ENCODE measurements at places on chromosomes 2 and 18.

- DNase-seq: no peak
Measured at GRCh38 chr2:10481666-10482157, 33.6 kb upstream of the ODC1 start.

- no peak for DNase-seq
Measured at GRCh38 chr18:63971320-63972001, 1.6 kb downstream of the SERPINB8 start.

DNA sequence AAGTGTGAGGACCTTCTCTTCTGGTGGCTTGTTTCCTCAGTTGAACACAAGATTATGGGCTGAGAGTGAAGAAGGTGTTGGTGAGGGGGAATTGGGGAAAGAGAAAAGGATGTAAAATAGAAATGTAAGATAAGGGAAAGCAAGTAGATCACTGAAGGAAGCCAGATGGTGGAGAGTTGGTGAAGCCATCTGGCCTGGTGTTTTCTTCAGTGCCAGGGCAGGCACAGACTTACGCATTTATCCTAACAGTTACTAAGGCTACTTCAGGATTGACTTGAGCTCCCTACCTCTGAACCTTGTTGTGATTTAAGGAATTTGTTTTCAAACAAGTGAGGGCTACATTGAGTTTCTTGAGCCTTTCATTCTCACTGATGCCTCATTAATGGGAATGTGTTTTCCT, 113.8 kb downstream of the GALNT1 start:
- no peak for DNase-seq

GRCh38 chr2:151570191-151570590, 160.5 kb downstream of the RIF1 start:
- no peak for DNase-seq

- DNase-seq: peak; percentile 82
Measured at GRCh38 chr2:11406267-11406957, 59.5 kb downstream of the E2F6 start.

DNA sequence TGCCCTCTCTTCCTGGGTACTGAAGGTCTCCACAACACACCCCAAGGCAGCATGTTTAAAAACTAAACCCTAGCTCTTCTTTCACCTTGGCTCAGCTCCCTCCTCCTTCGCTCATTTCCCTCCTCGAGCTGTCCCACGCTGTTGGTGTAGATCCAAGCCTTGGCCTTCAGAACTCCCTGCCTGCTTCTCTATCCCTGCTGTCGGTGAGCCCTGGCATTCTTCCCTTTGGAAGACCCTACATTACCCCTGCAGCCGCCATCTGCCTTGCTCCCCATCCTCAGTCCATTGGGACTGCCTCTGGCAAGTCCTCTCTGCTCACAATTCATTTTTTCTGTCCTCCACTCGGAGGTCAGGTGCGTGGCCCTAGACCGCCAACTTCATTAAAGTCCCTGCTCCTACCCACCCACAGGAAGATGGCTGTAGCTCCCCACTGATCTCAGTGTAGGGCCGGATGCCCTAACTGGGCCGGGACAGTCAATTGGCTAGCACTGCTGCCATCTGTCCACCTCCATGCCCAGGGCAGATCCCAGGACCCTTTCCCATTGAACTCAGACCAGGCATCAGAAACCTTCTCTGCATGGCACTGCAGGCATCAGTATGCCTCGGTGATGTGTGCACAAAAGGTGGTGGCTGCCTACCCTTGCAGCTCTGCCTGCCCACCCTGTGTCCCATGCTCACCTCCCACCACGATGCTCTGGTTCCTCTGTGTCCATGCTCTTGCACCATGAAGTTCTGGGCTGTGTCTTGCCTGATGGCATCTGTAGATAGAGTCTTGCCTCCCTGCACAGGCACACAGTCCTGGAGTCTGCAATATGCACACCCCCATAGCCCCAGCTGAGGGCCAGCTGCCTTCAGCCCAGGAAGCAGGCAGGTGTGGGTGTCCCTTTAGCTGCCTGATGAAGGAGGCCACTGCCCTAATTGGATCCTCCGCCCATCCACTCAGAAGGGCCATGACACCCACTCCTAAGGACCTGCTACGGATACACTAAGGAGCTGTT, 5.7 kb downstream of the AMER3 start:
- DNase-seq: no peak

DNA sequence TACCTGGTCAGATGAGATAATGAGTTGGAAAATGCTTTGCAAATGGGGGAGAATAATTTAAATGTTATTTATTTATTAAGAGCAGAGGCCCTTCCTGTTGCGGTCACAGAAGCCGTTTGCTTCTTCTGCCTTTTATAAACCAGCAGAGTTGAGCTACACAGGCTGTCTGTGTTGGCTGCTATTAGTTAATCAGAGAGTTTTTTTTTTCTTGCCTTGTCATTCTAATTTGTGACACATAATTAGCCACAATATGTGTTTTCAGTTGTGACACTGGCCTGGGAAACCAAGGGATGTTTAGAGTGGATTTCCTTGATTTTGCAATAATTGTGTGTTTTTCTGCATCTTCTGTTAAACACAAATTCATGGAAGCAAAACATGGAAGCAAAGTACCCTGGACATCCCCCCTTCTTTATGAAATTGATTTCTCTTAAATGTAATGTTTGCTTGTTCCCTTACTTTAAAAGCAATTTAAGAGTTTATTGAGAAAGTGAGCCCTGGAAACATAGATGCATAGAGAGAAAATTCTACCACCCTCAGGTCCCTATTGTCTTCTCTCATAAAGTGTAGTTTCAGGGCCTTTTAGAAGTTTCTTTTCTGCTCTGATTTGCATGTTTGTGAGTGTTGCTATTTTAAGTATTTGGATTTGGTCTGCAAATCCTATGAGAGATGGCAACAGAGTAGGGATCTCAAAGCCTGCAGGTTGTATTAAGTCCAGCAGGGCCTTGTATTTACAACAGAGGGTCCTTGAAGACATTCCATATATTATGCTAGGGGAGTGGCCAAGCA, 22.8 kb upstream of the IL37 start:
- DNase-seq: no peak

DNA sequence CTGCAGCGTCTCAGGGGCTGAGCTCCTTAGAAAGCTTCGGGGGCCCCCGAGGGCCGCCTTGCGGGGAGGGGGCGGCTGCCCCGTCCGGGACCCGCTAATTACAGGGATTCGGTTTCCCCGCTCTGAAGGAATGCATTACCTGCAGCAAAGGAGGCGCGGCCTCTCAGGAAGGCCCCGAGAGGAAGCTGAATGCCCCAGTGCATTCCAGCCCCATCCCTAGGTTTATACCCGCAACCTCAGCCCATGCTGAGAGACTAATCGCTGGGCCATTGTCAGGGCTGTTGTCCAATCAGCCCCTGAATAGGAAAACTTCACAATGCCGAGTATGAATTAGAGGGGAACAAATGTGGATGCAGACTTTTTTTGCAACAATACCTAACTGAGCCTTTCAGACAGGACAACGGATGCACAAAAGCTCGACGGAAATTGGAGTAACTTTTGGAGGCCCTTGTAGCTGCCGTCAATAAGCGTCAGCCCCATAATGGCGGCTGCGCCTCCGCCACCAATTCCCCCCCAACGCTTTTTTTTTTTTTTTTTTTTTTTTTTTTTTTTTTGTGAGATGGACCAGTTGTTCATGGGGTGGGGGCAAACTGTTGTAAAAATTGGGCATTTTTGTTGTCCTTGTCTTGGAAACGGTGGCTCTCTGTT, 138.6 kb upstream of the SIX3 start:
- no peak for DNase-seq

DNA sequence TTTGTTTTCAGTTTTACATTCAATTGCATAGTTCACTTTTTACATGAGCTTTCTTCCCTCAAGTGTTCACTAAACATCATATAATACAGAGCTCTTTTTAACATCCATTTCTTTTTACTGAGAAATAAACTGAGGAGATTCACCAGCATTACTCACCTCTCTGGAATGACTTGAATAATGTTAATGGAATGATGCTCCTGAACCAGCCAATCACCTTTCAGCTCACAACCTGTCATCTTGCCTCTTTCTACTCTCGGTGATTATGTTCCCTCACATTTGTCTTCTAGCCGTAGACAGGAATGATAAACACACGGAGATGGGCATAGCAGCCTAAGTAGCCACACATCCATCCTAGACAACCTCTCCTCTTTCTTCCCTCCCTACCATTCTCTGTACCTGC, 301.7 kb downstream of the PAX3 start:
- DNase-seq: peak; percentile 68

DNA sequence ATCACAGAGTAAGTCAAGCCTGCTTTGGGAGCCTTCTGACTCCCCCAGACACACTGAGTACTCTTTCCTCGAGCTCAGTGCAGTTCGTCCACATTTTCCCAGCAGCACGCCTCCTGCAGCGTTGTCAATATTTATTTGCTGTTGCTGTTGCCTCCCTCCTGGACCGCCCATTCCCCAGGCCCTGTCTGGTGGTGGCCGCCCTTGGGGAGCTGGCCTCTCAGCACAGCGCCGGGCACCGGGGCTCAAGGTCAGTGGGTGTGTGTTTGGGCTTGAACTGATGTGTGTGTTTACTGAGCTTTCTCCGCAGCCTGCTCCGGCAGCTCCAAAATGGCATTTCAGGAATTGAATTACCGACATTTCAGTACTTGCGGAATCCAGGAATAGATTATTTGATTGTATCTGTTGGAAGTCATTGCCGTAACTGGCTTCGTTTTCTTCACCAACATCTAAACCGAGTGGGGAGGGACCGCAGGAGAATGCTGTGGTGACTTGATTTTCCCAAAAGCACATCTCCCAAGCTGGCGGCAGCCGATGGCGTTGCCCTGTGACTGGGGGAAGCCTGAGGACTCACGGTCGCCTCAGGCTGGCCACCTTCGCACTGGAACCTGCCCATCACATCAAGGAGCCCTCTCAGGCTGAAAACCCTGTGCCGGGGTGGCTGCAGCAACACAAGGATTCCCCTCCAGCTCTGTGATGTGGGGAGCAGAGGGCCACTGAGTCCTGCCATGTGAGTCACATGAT, 66.0 kb downstream of the HPCAL1 start:
- DNase-seq: no peak

DNA sequence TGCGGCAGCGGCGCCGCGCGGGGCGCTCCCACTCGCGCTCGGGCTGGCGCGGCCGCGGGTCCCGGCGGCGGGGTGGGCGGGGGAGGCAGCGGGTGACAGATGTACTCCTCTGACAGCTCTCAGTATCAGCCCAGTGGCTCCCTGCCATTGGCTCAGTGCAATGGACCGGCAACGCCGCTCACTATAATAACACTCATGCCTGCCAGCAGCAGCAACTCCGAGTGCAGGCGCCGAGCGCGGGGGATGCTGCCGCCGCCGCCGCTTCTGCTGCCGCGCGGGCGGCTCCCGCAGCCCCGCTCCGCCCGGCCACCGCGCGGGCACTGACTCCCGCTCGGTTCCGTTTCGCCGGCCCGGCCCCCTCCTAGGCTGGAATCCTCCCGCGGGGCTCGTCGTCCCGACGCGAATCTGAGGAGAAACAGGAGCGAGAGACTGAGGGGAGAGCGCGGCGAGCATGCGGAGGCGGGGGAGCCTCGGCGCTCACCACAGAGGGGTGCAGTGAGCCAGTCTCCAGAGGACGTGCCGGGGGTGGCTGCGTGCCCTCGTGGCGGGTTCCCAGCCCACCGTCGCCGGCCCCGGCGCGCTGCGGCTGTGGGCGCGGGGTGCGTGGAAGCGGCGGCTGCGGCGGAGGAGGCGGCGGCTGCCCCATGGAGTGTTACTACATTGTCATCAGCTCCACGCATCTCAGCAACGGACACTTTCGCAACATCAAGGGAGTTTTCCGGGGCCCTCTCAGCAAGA, at the start of gene ZNF804A:
TSS of gene ZNF804A (plus strand) at position 214 of the 738 bp plus-strand sequence. CDS start at position 645, 431 bp downstream.
- peak; percentile 16 for DNase-seq

DNA sequence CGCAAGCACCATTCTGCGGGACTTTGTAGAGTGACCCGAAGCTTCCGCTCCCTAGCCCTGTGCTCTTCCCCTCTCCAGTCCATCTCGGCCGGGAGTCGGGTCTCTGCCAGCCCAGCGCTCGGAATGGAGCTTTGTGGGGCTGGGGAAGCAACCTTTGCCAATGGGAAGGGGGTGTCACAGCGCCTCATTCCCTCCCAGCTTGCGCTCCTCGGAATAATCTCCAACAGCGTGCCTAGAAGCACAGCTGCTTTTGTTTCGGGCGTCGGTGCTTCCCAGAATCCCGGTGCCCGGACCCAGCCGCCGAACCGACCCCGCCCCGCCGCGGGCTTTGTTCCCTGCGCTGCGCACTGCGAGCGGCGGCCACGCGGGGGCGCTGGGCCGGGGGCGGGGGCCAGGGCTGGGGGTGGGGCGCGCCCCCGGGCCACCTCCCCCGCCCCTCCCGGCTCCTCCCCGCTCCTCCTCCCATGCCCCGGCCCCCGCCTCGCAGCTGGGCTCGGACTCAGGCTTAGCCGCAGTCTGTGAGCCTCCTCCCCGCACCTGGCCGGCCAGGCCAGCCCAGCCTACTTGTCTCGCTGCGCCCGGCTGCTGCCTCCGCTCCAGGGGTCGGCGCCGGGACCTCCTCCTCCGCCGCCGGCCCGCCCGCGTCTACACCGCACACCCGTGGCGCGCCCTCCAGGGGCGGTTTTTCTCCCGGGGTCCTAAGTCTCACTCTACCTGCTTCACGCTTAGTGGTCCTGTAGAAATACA, 77.7 kb upstream of the SMAD2 start:
- DNase-seq: no peak

GRCh38 chr2:40281021-40281940, 170.6 kb downstream of the SLC8A1 start:
- DNase-seq: peak; percentile 94

Measured in AG10803 (cell line).